ENCODE measurements at places on chromosomes 3 and 15.

DNA sequence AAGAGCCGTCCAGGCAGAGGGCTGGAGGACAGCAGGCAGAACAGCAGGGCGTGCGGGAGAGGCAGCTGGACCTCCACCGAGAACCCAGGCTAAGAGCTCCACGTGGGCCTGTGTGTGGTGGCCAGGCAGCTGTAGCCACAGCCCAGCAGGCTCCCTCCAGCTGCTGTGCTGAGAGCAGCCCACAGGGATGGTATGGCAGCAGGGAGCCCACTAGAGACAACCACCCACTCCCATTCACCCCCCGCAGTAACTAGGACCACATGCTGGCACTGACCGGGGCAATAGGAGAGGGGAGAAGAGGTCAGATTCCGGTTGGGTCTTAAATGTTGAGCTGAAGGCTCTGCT lies 25.6 kb upstream of the MUSTN1 start:
- no peak for DNase-seq
- H3K27me3 ChIP-seq = no peaks in the 10 kb centered on the region
- no peaks in the 10 kb centered on the region for H3K4me1 ChIP-seq

- no peak overlapping the region for H3K4me3 ChIP-seq
- H3K36me3 ChIP-seq = no peaks in the 10 kb centered on the region
- H3K27ac ChIP-seq = no peak overlapping the region
- no peaks in the 10 kb centered on the region for H3K4me1 ChIP-seq
- no peak for DNase-seq
Observed at GRCh38 chr3:189502676-189503257, 128.4 kb upstream of the TP63 start.

DNA sequence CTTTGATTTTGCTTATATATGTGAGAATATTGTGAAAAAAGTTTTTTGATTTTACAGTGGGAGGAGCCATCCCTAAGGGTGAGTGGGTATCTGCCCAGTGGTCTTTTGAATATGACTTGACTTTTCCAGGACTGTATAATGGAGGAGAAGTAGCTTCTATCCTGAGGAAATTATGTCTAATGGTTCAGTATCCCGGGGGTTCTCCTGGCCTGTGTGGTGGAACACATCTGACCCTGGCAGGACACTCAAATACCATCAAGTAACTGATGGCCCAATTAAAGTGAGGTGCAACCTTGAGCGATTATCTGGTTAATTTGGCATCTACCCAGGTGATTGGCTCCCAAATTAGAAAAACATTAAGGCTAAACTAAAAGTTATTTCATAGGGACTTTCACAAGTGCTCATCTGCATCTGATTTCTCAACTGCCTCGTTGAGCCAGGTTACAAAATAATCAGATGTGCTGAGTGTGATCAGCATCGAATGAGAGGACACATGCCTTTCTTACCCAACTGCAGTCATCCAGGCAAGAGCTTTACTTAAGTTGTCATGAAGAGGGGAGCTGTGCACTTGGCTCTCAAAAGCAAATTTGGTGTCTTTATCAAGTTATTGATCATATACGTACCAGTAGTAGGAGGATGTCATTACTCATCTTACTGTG lies 201.4 kb downstream of the IL5RA start:
- no peak for DNase-seq
- H3K27ac ChIP-seq = no peak overlapping the region
- H3K27me3 ChIP-seq = no peaks in the 10 kb centered on the region
- H3K36me3 ChIP-seq = no peaks in the 10 kb centered on the region

DNA sequence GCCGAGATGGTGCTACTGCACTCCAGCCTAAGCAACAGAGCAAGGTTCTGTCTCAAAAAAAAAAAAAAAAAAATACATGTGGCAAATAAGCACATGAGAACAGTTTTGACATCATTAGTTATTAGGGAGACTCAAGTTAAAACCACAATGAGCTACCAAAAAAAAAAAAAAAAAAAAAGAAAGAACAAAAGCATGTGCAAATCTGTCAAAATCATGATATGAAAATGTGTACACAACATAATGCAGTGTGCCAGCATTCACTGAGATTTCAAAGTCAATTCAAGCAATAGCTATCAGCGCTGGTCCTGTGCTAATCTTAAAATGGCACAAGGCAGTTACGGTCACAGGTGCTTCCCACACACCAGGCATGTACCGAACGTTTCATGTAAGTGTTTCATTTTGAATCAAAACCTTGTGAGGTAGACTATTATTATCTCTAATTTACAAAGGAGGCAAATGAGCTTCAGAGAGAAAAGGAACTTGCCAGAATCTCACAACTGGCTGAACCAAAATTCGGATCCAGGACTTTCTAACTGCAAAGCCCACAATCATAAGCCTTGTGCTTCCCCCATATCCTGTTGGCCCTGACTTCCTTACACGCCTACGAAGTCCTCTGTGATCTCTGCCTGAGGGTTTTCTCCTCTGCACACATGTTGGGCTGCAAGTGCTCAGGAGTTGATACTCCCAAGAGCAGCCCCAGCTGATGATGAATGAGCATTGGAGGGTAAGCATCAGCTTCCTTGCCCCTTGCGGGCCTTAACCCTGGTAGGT lies 200.1 kb upstream of the PROK2 start:
- H3K36me3 ChIP-seq = no peaks in the 10 kb centered on the region
- no peak overlapping the region for H3K4me3 ChIP-seq
- DNase-seq = no peak
- H3K27ac ChIP-seq = no peak overlapping the region
- H3K27me3 ChIP-seq = peaks cover 2% of the 10 kb centered on the region

DNA sequence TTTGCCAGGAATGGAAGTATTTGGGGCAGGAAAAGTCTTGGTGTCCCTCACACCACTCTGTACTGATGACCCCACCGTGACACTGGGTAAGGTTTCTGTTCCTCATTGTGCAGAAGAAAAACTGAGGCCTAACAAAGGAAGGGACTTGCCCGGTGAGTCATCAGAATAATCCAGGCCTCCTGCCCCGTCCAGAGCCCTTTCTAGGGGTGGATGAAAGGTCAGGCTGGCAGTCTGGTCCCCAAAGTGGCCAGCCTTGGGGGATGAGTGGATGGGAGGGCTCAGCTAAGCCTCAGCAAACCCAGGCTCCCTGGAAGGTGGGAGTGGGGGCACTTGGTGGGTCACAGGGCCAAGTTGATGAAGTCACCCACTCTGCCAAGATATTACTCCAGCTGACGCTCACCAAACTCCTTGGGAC lies 2.3 kb upstream of the DNAH1 start:
- peaks cover 6% of the 10 kb centered on the region for H3K4me1 ChIP-seq
- no peaks in the 10 kb centered on the region for H3K36me3 ChIP-seq
- H3K27ac ChIP-seq = no peak overlapping the region
- H3K4me3 ChIP-seq = no peak overlapping the region
- H3K27me3 ChIP-seq = peaks cover 10% of the 10 kb centered on the region

- H3K27ac ChIP-seq = no peak overlapping the region
- no peak for DNase-seq
- no peak overlapping the region for H3K4me3 ChIP-seq
Observed at GRCh38 chr3:8608791-8609467, 35.7 kb downstream of the SSUH2 start.

DNA sequence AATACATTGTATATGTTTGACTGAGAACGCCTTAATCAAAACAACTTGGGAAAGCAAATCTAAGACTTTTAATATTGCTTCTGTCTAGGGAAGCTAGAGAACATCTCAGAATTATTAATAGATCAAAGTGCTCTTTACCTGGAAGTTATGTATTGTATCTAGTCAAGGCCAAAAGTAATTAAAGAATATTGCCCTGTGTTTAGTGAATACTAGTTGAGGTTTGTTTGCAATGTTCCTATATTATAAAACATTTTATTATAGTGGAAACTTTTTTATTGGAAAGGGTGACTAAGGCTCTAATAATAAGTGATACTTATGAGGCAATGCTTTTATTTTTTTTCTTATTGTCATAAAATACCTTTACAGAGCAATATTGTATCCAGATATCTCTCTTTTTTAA lies 118.2 kb downstream of the CADM2 start:
- no peaks in the 10 kb centered on the region for H3K4me1 ChIP-seq
- H3K4me3 ChIP-seq = no peak overlapping the region
- DNase-seq = no peak
- H3K27ac ChIP-seq = no peak overlapping the region

GRCh38 chr15:100761290-100761935 lies 118.2 kb upstream of the ALDH1A3 start:
- H3K4me3 ChIP-seq = no peak overlapping the region
- peaks cover 34% of the 10 kb centered on the region for H3K27me3 ChIP-seq
- H3K27ac ChIP-seq = no peak overlapping the region
- no peak for DNase-seq
- no peaks in the 10 kb centered on the region for H3K36me3 ChIP-seq
- H3K4me1 ChIP-seq = peaks cover 18% of the 10 kb centered on the region

GRCh38 chr15:89333959-89334509 lies 590 bp downstream of the POLG start:
- peaks cover 19% of the 10 kb centered on the region for H3K27me3 ChIP-seq
- H3K36me3 ChIP-seq = peaks cover 13% of the 10 kb centered on the region
- peak overlapping the region; percentile 70 for H3K4me3 ChIP-seq
- H3K27ac ChIP-seq = no peak overlapping the region

- peaks cover 39% of the 10 kb centered on the region for H3K27me3 ChIP-seq
- no peak overlapping the region for H3K4me3 ChIP-seq
- no peak overlapping the region for H3K27ac ChIP-seq
- H3K4me1 ChIP-seq = no peaks in the 10 kb centered on the region
Observed at GRCh38 chr3:39264053-39264452, 15.8 kb downstream of the CX3CR1 start.

- H3K36me3 ChIP-seq = peaks cover 14% of the 10 kb centered on the region
- DNase-seq = no peak
- H3K4me1 ChIP-seq = no peaks in the 10 kb centered on the region
Observed at GRCh38 chr15:55856506-55857164, 113.7 kb upstream of the PRTG start.

GRCh38 chr3:186847437-186847836 lies 4.9 kb downstream of the ADIPOQ start:
- no peaks in the 10 kb centered on the region for H3K36me3 ChIP-seq
- H3K27ac ChIP-seq = no peak overlapping the region
- peaks cover 7% of the 10 kb centered on the region for H3K4me1 ChIP-seq
- peaks cover 18% of the 10 kb centered on the region for H3K27me3 ChIP-seq

DNA sequence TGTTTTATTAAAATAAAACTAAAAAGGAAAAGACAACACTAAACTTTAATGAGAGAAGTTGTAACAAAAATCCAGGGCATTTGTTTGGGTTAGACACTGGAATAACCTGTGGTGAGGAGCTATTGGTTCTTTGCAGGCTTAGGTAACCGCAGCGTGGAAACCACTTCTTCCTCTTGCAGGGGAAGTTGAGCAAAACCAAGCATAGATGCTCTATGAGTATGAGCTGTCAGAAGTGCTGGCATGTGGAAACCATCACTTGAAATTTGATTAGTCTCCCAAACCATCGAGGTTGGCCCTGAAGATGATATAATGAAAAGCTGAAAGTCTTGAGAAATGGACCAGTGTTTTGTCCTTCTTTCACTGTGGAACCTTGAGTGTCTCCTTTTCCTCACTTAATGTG lies 127.1 kb upstream of the RBMS3 start:
- no peak overlapping the region for H3K27ac ChIP-seq

Data from progenitor cell of endocrine pancreas (in vitro differentiated cells).